ENCODE measurements at places on chromosomes 12 and 14.

DNA sequence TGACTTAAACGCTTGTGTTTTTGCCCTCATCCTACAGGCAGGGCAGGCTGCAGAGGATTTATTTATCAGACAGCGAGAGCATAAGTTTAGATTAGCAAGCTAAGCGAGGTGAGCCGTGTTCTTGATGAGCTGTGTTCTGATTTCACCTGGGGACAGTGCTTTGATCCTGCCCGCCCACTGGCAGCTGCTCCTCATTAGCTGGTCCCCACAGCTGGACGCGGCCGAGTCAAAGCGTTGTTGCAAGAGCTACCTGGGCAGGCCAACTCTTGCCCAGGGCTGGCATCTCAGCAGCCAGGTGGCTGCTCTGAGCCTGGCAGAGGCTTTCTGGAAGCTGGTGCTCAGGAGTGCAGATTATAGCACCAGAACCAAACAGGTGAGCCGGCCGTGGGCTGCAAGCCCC is 46.8 kb upstream of the BEGAIN start:
- no peak for DNase-seq

- no peak for DNase-seq
These were observed 42.5 kb upstream of the VPS33A start for GRCh38 chr12:122308811-122309210.

DNA sequence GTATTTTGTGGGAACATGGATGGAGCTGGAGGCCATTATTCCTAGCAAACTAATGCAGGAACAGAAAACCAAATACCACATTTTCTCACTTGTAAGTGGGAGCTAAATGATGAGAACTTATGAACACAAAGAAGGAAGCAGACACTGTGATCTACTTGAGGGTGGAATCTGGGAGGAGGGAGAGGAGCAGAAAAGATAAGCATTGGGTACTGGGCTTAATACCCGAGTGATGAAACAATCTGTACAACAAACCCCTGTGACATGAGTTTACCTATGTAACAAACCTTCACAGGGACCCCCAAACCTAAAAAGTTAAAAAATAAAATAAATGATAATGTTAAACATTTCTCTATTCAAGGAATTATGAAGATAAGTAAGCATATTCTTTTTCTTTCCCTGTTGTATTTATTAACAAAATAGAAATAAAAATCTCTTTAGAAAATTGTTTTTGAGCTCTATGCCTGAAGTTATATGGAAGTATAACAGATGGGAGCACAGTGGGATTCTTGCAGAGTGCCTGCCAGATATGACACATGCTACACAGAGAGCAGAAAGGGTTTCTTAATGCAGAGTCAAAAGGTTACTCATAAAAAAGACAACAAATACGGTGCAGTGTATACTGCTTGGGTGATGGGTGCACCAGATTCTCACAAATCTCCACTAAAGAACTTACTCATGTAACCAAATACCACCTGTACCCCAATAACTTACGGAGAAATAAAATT is 52.0 kb upstream of the SYNE2 start:
- DNase-seq: no peak

- DNase-seq: no peak
These were observed 2.5 kb downstream of the LACRT start for GRCh38 chr12:54631988-54632728.

GRCh38 chr12:116143909-116144308 is 133.6 kb downstream of the MED13L start:
- DNase-seq: no peak

- DNase-seq: no peak
These were observed 62.6 kb downstream of the PDZRN4 start for GRCh38 chr12:41250748-41251147.
